ENCODE measurements at places on chromosomes 4 and X. TPM values are rescaled to one million over a fixed set of nuclear protein-coding genes. Genes with fewer than 3 reads are reported as not detected.

PARM1 gene
- 85.9 TPM for polyA plus RNA-seq

FAM50A gene
- polyA plus RNA-seq = 62.1 TPM

GRCh38 chrX:101659601-101660063, at the start of gene ARMCX2:
TSS of gene ARMCX2 (minus strand) at chrX:101659850. CDS start at chrX:101657588, 2,262 bp downstream.
- peak; percentile 90 for DNase-seq

GRCh38 chrX:21295246-21295820, 78.9 kb upstream of the CNKSR2 start:
- DNase-seq = no peak

DNA sequence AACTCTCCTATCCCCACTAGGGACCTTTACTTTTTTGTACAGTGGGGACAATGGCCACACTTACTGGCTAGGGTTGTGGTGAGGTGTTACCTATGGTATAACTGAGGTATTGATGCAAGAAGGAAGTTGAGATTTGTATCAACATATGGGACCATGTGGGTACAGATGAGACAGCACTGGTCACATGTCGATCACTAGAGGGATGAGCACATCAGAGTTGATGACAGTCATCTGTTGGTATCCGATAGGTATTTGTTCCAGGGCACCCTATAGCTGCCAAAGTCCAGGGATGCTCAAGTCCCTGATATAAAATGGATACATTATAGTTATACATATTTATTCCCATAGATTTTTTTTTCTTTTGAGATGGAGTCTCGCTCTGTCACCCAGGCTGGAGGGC, 12.6 kb upstream of the SLC10A3 start:
- no peak for DNase-seq

All from muscle of leg (tissue), 16 donors.